ENCODE measurements at places on chromosomes 11 and 22.

DNA sequence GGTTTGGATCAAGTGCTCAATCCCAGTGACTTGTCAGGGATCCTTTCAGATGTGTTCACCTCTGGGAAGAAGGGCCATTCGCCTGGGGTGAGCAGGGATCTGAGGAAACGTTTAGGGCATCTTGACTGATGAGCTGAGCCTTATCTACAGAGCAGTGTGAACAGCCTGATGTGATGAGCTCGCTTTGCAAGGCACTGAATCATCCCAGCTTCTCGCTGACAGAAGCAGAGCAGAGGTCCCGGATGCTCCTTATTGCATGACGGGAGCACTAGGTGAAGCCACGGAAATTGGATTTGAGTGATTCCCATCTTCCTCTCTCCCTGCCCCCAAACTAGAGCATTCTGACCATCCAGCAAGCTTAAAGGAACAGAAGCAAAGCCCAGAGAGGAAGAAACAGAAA is 46.5 kb downstream of the SEZ6L start:
- DNase-seq: no peak

- DNase-seq: no peak
Observed at GRCh38 chr11:30587269-30587812, 1.2 kb upstream of the MPPED2 start.

GRCh38 chr11:83127310-83127637 is 29.7 kb upstream of the PCF11 start:
- no peak for DNase-seq

DNA sequence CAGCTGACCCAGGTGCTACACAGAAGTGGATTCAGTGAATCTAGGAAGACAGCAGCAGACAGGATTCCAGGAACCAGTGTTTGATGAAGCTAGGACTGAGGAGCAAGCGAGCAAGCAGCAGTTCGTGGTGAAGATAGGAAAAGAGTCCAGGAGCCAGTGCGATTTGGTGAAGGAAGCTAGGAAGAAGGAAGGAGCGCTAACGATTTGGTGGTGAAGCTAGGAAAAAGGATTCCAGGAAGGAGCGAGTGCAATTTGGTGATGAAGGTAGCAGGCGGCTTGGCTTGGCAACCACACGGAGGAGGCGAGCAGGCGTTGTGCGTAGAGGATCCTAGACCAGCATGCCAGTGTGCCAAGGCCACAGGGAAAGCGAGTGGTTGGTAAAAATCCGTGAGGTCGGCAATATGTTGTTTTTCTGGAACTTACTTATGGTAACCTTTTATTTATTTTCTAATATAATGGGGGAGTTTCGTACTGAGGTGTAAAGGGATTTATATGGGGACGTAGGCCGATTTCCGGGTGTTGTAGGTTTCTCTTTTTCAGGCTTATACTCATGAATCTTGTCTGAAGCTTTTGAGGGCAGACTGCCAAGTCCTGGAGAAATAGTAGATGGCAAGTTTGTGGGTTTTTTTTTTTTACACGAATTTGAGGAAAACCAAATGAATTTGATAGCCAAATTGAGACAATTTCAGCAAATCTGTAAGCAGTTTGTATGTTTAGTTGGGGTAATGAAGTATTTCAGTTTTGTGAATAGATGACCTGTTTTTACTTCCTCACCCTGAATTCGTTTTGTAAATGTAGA is 1.7 kb downstream of the MALAT1 start:
- no peak for DNase-seq

- DNase-seq: no peak
Observed at GRCh38 chr22:36492109-36492508, 10.7 kb upstream of the TXN2 start.
